Foreskin fibroblast (primary cell): ENCODE measurements at places on chromosomes 12 and 14.
A peak's percentile ranks its signal among the peaks of the same experiment; 100 is the strongest.

DNA sequence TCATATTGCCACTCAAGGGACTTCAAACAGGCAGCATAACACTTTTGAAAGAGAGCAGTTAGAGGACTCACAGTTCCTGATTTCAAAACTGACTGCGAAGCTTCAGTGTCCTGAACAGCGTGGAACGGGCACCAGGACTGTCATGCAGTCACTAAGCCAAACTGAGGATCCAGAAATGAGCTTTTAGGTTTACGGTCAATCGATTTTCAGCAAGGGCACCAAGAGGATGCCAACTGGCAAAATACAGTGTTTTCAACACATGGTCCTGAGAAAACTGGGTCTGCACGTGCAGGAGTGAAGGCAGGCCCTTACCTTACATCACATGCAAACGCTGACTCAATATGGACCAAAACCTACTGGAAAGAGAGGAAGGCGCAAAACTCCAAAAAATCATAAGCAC is 15.6 kb downstream of the BRF1 start:
- no peak for DNase-seq

GRCh38 chr12:38905480-38906351 is at the start of gene CPNE8:
Gene CPNE8 (minus strand): TSS chr12:38905591. CDS start chr12:38905534, 57 bp downstream.
- peak; percentile 66 for DNase-seq

GRCh38 chr12:2610358-2610757 is 184.4 kb upstream of the FKBP4 start:
- no peak for DNase-seq

DNA sequence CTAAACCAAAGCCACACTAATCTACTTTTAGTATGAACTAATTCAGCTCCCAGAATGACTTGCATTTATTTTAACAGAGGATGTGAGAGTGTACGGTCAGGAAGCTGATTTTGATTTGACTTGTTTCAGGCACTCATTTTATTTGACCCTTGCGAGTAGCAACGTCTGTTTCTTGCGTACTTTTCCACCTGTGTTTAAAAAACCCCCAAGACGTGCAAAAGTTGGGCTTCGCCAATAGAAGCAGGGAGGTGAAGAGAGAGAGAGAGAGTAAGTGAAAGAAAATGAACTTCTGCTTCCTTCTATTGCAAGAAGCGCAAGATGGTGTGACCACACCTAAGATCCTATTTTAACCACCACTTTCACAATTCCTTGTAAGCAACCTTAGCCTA is 6.7 kb upstream of the SLC15A4 start:
- DNase-seq, result no peak

GRCh38 chr14:31025367-31026076 is at the start of gene AP4S1:
Gene AP4S1 (plus strand): TSS chr14:31025649. CDS start chr14:31066197, 40,548 bp downstream.
- peak; percentile 55 for DNase-seq

DNA sequence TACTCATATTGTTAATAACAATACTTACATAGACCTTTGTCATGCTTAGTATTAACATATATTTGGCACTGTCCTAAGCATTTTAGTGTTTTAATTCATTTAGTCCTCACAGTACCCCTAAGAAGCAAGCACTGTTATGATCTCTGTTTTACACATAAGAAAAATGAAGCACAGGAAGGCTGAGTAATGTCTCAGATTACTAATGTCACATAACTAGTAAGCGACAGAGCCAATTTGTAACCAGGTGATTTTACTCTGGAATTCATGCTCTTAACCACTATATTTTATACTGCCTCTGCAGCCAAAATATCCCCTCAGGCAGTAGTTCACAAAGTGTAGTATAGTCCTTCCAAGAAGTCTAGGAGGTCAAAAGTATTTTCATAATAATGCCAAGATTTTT is 20.3 kb downstream of the TMEM253 start:
- no peak for DNase-seq

GRCh38 chr12:1811281-1811947 is 9.0 kb upstream of the LRTM2 start:
- no peak for DNase-seq

GRCh38 chr12:14656846-14657245 is 39.6 kb downstream of the GUCY2C start:
- no peak for DNase-seq

DNA sequence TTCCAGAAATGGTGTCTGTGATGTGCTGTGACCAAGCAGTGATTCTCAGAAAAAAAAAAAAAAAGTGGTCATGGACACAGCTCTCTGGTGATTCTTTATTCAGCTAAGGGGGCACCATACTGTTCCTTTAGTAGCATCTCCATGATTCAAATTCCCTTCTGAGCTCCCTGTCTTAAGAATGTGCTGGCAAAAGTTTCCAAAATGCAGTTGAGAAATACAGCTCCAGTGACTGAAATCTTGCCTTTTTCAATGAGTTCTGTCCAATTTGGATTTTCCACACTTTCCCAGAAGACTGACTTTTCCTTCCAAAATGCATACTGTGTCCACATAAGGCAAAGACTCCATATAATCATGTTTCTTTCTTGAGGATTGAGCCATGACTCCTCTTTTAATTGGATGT is 24.3 kb upstream of the CPM start:
- DNase-seq, result no peak

DNA sequence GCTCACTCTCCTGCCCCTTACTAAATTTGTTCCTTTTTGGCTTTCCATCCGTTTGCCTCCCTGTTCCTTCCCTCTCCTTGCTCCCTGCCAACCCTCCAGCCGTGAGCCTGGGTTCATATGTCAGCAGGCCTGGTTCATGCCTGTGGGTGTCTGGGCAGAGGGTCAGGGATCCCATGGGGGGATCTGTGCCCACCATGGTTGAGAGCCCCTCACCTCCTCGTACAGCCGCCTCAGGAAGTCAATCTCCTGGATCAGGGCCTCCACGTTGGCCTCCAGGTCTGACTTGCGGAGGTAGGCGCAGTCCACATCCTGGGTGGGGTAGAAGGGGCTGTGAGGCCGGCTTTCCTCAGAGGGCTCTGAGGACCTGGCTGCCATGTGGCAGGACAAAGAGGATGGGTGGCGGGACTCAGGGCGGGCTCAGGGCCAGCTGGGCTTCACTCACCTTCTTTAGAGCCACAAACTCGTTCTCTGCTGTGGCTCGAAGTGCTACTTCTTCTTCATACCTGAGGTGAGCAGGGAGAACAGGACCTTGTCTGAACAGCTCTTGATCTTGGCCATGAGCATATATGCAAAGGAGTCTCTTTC is 3.6 kb downstream of the KRT83 start:
- DNase-seq, result no peak

GRCh38 chr14:22671622-22672021 is 27.5 kb upstream of the OR6J1 start:
- no peak for DNase-seq

DNA sequence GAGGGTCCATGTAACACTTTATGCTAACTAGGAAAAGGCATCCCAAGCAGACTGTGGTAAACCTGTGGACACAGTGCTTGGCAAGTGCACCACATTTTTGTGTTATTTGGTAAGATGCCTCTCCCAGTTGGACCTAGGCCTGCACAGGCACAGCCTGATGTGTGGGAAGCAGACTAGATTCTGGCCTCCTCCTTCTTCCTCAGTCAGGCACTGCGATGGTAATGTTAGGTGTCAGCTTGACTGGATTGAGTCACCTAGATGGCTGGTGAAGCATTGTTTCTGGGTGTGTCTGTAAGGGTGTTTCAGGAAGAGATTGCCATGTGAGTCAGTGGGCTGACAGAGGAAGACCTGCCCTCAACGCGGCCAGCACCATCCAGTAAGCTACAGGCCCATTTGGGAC is 25.3 kb upstream of the RHOJ start:
- peak; percentile 45 for DNase-seq

GRCh38 chr12:93653079-93653478 is 24.1 kb upstream of the CRADD start:
- no peak for DNase-seq

- no peak for DNase-seq
These were observed 22.9 kb upstream of the PTHLH start for GRCh38 chr12:27995406-27995805.

- DNase-seq, result no peak
These were observed 6.2 kb downstream of the MYL6 start for GRCh38 chr12:56164345-56164729.

GRCh38 chr12:52228366-52228765 is 4.7 kb upstream of the KRT7 start:
- DNase-seq, result no peak

DNA sequence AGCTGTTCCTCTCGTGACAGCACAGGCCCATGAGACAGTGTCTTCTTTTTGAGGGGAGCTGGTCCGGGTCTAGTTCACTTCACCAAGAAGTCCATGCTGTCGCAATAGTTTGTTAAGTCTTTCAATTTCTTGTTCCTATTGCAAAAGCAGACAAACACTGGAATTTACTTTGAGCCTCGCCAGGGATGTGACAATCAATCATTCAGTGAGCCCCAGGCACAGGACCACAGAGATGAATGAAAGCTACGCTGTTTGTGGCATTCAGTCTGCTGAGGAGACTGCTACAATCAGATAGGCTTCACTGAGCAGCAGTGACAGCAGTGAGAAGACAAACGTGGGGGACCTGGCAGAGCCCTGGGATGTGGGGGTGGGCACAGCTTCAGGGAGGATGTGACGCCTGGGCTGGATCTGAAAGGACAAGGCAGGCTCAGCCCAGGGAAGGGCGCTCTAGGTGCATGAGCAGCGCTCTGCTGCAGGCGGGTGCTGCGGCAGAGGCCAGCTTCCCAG is 35.5 kb downstream of the TCTN1 start:
- DNase-seq, result no peak

DNA sequence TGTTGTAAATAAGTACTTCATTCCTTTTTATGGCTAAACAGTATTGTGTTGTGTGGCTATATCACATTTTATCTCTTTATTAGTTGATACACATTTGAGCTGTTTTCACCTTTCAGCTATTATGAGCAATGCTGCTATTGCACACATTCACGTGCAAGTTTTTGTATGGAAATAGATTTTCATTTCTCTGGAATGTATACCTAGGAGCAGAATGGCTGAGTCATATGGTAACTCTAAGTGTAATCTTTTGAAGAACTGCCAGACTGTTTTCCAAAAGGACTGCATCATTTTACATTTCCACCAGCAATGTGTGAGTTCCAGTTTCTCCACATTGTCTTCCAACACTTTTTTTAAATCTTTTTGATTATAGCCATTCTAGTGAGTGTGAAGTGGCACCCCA is 134.0 kb downstream of the SRGAP1 start:
- DNase-seq, result peak; percentile 66

- DNase-seq, result no peak
These were observed 439 bp upstream of the TNFRSF1A start for GRCh38 chr12:6342140-6342889.

DNA sequence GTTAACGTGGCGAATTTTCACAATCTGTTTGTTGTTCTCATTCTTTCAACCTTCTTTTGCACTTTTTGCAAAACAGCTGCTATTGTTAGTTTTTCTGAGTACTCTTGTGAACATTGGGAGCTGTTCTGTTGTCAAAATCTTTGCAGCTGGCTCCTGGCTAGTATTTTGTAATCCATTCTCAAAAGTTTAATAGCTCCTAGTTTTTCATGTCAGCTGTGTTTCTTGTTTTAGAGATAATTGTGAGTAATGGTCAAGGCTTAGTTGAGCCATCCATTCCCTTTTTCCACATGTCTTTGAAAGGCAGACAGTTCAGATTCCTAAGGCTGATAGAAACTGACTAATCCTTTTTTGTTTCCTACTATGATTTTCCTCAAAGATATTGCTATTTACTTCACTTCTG is 39.1 kb upstream of the CRADD start:
- peak; percentile 30 for DNase-seq

DNA sequence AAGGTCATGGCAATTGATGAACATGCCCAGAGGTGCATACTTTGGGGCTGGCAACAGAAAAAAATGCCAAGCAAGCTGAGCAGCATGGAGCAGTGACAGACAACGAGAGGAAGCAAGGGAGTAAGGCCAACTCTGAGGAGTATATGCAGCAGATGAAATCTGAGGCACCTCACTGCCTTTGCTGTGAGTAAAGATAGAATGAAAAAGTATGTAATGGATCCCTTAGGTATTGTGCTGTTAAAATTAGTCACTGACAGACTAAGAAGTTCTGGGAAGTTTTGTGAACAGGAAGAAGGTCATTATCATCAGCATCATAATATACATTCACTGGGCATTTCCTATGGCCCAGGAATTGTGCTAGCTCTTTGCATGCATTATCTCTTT is 269.9 kb downstream of the DUSP6 start:
- DNase-seq, result peak; percentile 49

GRCh38 chr12:65276916-65277530 is 1.5 kb upstream of the MSRB3 start:
- no peak for DNase-seq

DNA sequence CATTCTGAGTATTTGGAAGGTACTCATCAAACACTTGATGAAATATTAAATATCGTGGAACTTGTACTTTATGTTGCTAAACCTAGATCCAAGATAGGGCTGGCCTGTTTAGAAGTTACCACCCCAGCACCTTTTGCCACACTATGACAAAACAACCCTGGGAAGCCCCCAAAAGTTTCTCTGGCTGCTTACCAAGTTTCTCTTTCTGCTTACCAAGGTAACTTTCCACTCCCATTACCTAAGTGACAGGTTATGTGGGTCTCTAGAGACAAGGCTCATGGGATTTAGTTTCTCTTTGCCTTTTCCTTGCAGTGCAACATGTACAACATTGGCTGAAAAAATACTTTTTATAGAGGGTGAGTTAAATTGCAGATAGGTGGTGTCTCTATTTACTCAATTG is 28.9 kb upstream of the PPM1A start:
- no peak for DNase-seq

DNA sequence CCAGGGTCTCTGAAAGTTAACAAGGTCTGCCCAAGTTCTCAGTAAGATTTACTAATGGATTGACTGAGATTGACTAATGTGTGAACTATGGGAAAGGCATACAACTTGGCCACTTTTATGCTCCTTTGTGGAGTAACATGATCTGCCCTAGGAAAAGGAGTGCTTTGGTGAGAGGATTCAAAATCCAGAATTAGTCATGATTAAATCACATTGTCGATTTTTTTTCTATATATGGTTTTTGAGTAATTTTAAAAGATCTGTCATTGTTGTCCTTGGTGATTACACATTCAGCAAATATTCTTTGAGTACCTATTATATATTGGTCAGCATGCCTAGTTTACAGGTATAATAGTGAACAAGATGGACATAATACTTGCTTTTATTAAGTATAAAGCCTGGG is 147.7 kb upstream of the SYT10 start:
- no peak for DNase-seq

DNA sequence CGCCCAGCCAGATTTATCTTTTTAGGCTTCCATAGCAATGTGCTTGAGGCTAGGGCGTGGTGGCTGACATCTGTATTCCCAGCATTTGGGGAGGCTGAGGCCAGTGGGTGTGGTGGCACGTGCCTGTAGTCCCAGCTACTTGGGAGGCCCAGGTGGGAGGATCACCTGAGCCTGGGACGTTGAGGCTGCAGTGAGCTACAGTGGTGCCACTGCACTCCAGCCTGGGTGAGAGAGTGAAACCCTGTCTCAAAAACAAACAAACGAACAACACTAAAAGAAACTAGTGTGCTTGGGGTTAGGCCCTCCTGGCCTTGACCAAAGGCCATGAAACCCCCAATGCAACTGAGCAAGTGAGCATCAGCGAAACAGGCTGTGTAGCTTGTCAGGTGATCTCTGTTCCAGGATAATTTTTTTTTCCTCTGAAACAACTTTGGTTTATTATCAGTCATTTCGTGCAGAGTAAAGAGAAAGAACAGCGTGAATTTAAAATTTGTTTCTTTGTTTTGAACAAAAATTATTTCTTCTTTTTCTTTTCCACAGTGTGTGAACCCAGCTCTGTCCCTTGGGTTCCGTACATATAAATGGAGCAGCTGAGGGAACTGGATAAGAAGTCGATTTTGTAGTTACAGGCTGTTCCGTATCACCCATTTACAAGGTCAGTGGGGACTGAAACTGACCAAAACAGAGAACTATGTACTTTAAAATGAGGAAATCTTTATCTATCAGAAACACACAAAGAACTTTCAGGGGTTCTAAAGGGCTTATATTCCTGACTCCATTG is 8.8 kb upstream of the TUBA1C start:
- no peak for DNase-seq

- DNase-seq, result no peak
These were observed 50.7 kb downstream of the TMTC1 start for GRCh38 chr12:29733060-29733459.
